ENCODE measurements at places on chromosomes 3 and 15.

- no peak for DNase-seq
Measured at GRCh38 chr15:59367022-59367451, 5.6 kb downstream of the MYO1E start.

GRCh38 chr3:188901126-188901525, 270.6 kb upstream of the TPRG1 start:
- no peak for DNase-seq

DNA sequence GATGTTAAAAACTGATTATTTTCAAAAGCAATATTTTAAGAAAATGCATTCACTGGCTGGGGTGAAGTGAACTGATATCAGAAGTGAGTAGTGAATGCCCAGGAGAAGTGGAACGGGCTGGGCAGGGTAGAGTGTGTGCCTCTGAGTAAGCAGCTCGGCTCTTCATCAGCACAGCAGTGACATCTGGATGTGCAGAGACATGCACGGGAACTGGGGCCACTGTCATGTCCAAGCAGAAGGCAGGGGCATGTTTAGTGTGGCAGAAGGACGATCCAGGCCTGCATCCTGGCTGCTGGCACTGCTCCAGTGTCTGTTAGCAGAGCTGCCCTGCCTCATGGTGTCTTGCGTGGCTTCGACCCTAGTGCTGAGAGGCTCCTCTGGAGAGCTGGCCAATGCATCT, 305.6 kb upstream of the LRRFIP2 start:
- DNase-seq: no peak

- no peak for DNase-seq
Measured at GRCh38 chr3:147200545-147200944, 205.8 kb downstream of the ZIC4 start.

GRCh38 chr15:60265057-60265456, 132.7 kb downstream of the ANXA2 start:
- DNase-seq: no peak

DNA sequence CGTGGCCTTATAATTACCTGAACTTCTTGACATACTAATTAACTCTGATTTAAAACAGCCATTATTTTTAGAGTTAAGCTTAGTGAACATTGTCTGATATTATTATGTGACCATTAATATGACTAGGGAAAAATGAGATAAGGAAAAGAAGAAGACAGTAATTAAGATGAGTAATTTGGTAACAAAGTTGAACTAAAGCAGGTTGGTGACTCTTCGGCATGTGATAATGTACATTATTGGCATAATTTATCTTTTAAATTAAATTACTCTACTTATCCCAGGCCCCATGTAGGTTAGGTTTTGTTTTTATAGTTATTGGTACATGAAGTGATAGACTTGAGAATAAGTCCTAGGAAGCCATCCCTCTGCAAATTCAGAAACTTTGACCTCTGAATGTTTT, 249.7 kb upstream of the CFAP20DC start:
- no peak for DNase-seq

DNA sequence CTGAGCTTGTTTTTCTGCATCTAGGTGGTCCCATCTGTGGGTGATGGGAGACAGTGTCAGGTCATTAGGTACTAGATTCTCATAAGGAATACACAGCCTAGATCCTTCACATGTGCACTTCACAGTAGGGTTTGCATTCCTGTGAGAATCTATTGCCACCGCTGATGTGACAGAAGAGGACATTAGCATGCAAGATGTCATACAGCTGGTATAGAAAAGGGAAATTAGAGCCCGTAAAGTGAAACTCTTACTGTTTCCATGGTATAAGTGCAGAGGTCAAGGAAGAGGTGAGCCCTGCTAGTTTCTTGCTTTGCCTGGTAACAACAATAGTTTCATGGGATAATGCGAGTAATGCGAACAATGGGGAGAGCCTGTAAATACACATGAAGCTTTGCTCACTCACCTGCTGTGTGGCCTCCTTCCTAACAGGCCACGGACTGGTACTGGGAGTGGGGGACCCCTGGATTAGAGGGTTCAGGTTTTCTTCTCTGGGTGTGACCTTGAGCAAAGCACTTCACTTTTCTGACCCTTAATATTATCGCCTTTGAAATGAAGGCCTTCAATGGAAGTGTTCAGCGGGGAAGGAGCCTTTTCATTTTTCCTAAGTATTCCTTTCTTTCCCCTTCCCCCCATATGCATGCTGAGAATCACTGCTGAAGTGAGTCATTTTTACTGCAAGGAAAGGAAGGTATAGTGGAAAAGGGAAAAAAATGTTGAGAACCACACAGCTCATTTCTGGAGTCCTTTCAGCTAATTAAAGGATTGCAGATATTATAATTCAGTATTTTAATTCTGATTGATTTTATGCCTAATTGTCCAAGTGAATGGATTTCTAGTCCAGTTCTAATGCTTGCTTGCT, 286.4 kb downstream of the UBE2E2 start:
- no peak for DNase-seq

DNA sequence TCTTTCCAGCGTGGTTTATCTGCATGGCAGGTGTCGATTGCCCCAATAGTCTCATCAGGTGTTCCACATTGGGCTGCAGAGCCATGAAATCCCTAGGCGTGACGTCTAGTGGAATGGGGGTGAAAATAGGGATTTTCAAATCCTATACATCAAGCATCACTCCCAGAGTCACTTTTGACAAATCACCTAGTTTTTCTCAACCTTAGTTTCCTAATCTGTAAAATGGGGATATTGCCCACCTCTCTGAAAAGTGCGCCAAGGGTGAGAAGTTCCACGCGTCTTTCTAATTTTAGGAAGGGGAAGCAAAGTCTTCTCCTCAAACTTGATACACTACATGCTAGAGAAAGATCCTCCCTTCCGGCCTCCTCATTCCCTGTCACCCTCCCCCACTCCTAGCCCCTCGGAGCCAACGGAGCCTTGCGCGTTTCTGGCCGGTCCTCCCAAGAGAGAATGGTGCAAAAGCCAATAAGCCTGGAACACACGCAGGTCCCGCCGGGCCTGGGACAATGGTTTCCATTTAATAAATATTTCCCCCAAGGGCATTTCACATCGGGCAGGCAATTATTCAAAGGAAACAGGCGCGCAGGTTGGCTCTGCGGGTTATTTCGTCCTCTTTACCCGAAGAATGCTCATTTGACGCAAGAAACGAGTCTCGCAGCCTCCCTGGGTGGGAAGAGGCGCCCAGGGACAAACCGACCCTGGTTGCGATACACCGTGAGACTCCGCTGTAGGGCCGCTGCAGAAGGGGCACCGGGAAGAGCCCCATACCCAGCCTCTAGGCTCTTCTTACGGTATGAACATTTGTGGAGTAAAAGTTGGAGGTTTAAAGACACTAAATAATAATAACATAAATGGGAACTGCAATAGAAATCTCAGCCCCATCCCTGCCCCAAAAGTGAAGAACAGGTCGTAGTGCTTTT, 1.2 kb upstream of the SOX14 start:
- no peak for DNase-seq

All from stimulated activated CD4-positive, alpha-beta T cell treated with anti-CD3 and anti-CD28 coated beads, TNF-alpha, amount 100 ng/mL, for 1 hour (primary cell).